ENCODE measurements at places on chromosomes 6 and 20. TPM values are rescaled to one million over a fixed set of nuclear protein-coding genes. Genes with fewer than 3 reads are reported as not detected.

DNA sequence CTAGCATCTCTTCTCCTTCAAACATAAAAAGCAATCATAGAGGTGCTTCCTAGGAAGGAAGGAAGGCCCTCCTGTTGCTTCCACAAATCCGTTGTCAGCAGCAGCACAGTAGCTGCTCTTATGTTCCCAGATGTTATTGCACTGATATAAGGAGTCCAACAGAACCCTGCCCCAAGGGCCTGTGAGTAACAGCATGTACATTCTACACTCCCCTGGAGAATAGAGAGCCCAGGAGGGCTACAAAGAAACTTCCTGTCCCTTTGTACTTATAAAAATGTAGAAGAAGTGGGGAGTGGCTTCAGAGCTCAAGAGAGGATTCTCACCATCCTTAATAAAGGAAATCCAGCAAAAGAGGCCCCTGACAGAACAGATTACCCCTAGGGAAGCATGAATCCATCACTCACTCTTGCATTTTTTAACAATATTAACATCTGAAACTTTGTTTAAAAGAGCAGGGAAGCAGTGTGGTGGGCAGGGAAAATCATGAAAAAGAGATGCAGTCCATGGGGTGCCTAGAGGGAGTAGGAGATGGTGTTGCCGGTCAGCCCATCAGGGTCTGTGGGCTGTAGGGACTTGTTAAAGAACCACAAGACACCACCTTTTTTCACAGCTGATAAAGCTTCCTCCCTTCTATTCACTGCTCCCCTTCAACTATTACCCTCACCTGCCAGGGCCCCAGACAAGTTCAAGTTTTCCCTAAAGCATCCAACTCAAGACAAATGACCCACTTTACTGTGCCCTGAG lies 104.5 kb upstream of the ADGRF1 start:
- no peak for DNase-seq

GRCh38 chr6:117617210-117618035 lies 15.1 kb upstream of the GOPC start:
- no peak for DNase-seq

GRCh38 chr6:33929575-33930288 lies 125.9 kb upstream of the MLN start:
- DNase-seq, result no peak

The TXLNB gene
- total RNA-seq, result 0.58 TPM

GRCh38 chr20:25272223-25273000 lies 24.5 kb downstream of the PYGB start:
- no peak for DNase-seq

- no peak for DNase-seq
Measured at GRCh38 chr20:57660922-57661745, 40.9 kb upstream of the ZBP1 start.

The HLA-DRB1 gene
- 1.5 TPM for total RNA-seq

- no peak for DNase-seq
Measured at GRCh38 chr20:49880724-49881445, 34.4 kb downstream of the SPATA2 start.

The RHAG gene
- not detected for total RNA-seq

GRCh38 chr6:33410711-33411631 lies at the start of gene PHF1:
Gene PHF1 (plus strand): TSS chr6:33411014. CDS start chr6:33412264, 1,250 bp downstream.
- peak; percentile 73 for DNase-seq

DNA sequence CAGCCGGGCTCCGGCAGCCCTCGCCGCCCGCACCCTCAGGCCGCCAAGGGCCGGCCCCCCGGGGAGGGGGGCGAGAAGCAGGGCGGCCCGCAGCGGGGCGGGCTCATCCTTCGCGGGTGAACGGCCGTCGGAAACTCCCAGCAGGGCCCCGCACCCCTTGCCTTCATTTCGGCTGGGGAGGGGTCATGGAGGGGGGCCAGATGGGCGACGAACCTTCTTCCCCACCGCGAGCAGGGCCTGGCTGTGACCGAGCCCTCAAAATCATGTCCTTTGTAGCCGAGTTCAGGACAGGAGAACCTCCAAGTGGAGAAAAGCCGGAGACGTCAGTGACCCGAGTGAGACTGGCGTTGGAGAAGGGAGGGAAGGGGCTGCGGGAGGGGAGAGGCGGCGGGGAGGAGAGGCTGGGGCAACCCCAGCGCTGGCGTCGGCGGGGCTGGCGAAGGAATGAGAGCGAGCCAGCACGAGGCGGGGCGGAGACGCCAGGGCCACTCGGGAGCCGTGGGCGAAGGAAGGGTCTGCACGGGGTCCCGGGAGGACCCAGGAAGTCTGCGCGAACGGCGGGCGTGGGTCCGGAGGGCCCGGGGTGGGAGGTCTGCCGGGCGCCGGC lies 571 bp upstream of the FOXC1 start:
- no peak for DNase-seq

GRCh38 chr20:18091623-18092022 lies 33.9 kb upstream of the OVOL2 start:
- no peak for DNase-seq

DNA sequence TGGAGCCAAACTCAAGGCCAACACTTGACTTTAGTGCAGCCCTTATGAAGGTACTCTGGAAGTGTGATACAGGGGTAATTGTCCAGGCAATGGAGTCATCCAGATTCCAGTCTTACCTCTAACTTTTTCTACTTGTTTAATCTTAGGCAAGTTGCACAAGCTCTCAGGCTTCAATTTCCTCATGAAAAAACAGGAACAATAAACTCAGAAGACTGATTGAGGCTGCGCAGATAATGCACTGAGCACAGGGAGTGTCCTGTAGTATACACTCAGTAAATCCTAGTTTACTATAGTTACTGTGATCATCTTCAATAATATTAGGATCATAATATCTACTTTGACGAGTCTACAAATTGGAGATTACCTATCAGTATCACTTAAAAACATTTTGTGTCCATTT lies 127.5 kb upstream of the SMLR1 start:
- no peak for DNase-seq

- no peak for DNase-seq
Measured at GRCh38 chr20:45353746-45354145, 5.5 kb upstream of the SDC4 start.

DNA sequence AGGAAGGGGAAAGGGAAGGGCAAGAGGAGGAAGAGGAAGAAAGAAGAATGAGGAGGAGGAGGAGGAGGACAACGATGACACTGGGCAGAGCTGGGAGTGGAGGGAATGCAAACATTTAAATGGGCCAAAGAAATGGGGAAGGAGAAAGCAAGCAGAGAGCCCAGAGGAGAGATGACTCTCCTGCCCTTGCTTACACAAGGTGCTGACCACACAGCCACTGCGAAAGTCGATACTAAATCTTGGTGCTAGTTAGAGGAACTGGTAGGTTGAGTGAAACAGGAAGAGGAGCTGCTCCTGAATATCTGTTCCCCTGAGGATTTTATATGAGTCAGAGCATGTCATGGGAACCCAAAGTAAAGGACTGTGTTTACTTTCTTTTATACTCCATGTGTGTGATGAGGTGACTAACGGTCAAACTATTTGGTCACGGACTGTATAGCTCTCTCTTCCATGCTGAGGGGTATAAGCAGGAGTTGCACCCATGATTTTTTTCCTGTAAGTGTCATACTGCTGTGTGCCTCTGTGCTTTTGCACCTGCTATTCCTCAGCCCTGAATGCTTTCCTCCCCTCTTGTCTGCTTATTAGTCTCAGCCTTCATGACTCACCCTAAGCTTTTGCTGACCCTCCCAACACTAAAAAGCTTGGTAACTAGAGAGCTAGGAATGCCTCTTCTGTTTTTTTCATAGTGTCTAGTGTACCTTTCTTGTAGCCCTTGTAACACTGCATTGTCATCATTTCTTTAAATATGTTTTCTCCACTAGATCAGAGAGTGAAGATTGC lies 9.5 kb upstream of the PAQR8 start:
- peak; percentile 93 for DNase-seq

GRCh38 chr20:11076434-11077105 lies 402.8 kb upstream of the JAG1 start:
- DNase-seq, result no peak

DNA sequence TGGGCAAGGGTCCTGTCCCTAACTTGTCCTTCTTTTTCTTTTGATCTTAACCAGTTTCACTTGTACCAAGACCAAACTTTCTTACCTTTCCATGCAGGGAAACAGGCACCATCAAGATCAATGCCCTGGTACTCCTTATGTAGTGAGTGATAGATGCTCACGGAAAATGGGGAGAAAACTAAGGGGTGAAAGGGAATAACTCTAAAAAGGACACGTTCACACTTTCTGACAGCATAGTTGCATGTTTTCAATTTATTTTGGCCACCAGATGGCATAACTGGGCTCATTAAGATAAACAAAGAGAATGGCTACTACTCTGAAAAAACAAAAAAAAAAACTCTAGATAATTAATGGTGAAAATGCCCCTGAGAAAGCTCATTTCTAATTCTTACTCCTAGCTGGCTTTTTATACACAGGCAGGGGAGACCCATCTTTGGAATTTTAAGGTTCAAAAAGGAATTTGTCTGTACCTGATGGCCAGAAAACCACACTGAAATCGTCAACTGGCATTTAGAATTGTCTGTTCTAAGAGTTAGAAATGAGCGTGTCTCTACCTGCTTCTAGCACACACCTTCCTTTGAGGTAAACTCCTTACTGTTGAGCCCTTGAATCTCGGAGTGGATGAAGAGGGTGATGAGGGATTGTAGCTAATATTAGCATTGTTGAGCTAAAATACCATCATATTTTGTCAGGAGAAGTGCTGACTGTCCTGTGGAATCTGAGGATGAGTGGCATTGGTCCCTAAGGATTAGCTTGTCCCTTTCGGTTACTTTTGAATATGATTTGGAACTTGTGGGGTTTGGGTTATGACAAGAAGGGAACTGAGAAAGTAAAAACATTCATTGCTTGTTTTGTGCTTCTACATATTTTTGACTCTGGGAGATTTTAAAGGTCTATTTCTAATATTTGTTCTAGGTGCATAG lies 62.2 kb upstream of the DDR1 start:
- DNase-seq, result no peak

GRCh38 chr6:72824833-72825232 lies 203.0 kb downstream of the KCNQ5 start:
- no peak for DNase-seq

DNA sequence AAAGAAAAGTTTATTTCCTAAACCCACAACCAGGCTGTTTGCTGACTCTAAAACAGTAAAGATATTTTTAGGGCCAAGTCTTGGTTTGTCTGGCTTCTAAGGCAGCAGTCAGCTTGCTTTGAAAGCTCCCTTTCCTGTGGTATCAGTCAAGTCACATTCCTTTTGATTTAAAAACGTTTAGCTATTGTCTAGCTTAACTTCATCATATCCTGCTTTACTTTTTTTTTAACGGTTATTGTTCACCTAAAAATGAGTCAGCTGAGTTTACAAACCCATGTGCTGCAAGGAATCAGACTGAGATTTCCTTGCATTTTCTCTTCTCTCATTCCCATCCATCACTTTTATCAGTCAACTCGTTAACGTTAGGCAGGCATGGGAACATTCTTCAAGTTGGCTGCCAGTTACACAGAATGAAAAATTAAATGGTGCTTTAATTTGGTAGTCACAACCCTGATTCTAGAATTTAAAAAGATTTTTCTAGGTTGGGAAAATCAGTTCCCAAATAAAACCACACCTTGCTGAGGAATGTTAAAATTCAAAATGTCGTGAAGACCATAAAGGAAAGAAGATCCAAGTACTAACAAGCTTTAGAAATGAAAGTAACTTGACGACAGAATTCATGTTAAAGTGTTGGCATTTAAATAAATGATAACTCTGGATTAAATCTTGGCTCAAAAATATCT lies 45.9 kb downstream of the ELOVL5 start:
- peak; percentile 97 for DNase-seq

The NNAT gene
- total RNA-seq, result 3.1 TPM

- DNase-seq, result peak; percentile 30
Measured at GRCh38 chr6:167350731-167351655, 26.1 kb downstream of the TTLL2 start.

- peak; percentile 66 for DNase-seq
Measured at GRCh38 chr6:53961679-53962370, 149.4 kb upstream of the MLIP start.

DNA sequence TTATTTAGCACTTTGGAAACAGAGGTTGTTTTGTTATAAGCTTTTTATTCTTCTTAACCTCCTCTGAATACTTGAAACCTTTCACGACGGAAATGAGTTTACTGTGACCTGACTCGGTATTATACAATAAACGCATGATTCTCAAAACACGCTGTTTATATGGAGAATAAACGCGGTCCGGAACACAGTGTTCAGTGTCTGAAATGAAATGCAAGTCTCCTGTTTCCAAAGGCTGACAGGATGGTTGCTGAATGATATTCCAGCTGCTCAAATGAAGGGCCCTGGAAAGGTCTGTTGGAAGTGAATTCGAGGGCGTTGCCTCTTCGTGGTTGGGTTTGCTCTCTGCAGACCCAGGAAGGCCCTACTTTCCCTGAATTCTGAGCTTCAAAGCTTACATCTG lies 83.4 kb downstream of the RSPH3 start:
- no peak for DNase-seq

- no peak for DNase-seq
Measured at GRCh38 chr20:2866236-2866635, 7.0 kb upstream of the PTPRA start.

GRCh38 chr20:57059055-57059596 lies 207.3 kb downstream of the BMP7 start:
- DNase-seq, result no peak

GRCh38 chr6:147285087-147285855 lies 81.1 kb downstream of the STXBP5 start:
- DNase-seq, result peak; percentile 50

The TMEM170B gene
- total RNA-seq, result 1.5 TPM

The SLC17A2 gene
- not detected for total RNA-seq

- DNase-seq, result no peak
Measured at GRCh38 chr6:24933266-24933665, 2.5 kb downstream of the RIPOR2 start.

The NCOA6 gene
- 21.2 TPM for total RNA-seq

The AGER gene
- 9.9 TPM for total RNA-seq

- peak; percentile 32 for DNase-seq
Measured at GRCh38 chr6:154232013-154232910, 124.3 kb downstream of the IPCEF1 start.

The GGTLC1 gene
- not detected for total RNA-seq

GRCh38 chr6:72746276-72746675 lies 124.4 kb downstream of the KCNQ5 start:
- peak; percentile 66 for DNase-seq

GRCh38 chr6:14286144-14286543 lies 168.6 kb downstream of the CD83 start:
- peak; percentile 90 for DNase-seq

GRCh38 chr20:47021850-47022249 lies 127.2 kb downstream of the EYA2 start:
- DNase-seq, result no peak

Data from astrocyte (in vitro differentiated cells and primary cell).